Stimulated activated naive CD4-positive, alpha-beta T cell (primary cell): ENCODE measurements at places on chromosomes 4 and X.

GRCh38 chrX:152637649-152638442 is at the start of gene GABRQ:
TSS of gene GABRQ (plus strand) at chrX:152637895. CDS start at chrX:152638203, 308 bp downstream.
- no peak for DNase-seq

DNA sequence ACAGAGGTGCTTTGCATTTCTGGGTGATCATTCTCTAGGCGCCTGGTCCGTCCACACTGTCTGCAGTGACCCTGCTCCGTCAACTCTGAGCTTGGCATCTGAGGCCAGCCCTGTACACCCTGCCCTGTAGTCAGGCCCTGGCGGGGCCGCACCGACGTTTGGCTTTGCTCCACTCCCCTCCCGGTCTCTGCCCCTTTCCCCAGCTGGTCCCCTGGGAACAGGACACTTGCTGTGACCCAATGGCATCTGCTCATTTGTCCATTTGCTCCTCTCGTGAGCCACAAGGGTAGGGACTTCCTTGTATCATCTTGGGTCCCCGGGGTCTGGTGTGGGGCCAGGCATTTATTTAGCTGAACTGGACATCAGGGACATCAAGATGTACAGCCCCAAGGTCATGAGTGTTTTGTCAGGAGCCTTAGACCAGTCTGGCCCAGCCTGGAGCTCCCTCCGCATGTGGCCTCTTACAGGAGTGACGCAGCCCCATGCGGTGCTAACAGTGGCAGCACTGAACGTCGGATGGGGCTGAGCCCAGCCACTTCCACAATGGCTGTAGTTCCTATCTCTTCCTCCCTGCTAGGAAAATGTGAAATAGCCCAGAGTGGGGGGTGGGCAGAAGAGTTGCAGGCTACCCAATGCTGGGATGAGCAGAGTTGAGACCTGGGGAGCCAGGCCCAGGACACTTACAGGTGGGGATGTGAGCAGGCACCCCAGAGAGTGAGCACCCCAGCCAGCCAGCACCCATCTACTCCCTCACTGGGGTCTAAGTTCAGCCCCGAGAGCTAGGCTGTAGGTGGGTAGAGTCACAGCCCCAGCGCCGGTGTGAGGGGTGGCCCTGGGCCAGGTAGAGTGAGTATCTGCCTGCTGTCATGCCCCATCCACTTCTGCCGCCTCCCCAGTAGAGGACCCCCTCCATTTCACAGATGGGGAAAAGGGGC is 2.0 kb upstream of the SH3BP2 start:
- DNase-seq = no peak

- no peak for DNase-seq
Observed at GRCh38 chr4:5478697-5479096, 229.7 kb downstream of the EVC2 start.

- DNase-seq = no peak
Observed at GRCh38 chrX:23317799-23318724, 16.6 kb upstream of the PTCHD1 start.

DNA sequence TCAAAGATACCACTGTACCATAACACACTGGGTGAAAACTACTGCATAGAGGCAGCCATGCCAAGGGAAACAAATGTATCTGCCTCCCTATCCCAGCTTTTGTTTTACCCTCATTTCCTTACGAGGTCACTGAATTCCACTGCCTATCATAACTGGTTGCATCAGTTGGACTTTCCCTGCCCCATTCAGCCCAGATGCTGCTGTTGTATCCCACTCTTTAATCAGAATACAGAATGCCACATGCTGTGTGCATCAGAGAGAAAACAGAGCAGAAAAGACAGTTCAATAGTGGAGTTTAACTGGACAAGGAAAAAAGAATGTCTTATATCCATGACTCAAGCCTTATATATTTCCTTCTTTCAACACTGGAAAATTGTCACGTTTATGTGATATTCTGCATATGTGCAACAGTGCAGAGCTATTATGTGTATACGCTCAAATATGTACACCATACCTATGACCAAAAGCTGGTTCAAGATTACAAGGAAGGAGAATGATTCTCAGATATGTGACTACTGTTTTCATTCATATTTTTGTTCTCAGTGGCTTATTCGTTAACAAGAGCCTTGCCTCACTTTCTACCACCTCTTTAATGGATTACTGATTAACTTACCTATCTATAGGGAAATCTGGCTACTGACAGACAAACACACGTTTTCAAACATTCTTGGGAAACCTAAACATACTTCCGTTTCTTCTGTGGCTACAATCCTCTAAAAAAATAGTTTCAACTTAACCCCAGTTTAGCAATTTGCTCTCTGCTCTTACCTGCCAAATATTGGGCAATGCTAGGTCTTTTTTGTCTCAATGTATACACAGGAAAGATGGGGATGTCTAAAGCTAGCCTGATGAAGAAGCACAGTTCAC is 378.9 kb downstream of the SMARCA1 start:
- no peak for DNase-seq

DNA sequence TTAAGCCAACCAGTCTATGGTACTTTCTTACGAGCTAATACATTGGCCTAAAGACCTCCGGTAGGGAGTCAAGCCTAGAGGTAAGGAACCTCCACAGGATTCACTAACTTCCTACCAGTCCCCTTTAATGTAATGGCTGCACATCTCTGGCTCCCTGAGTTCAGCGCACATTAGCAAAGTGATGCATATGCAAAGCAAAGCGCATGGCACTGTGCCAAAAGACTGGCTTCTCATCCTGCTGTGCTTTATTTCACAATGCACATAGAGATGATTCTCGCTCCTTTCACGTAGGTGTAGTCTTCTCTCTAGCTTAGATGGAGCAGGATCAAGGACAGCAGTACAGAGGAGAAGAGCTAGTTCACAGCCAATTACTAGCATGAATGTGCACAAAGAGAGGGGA is 14.6 kb upstream of the CLTRN start:
- DNase-seq = no peak

- no peak for DNase-seq
Observed at GRCh38 chrX:153774576-153775292, 6.1 kb upstream of the SRPK3 start.

- no peak for DNase-seq
Observed at GRCh38 chr4:119281393-119281792, 40.5 kb downstream of the FABP2 start.

DNA sequence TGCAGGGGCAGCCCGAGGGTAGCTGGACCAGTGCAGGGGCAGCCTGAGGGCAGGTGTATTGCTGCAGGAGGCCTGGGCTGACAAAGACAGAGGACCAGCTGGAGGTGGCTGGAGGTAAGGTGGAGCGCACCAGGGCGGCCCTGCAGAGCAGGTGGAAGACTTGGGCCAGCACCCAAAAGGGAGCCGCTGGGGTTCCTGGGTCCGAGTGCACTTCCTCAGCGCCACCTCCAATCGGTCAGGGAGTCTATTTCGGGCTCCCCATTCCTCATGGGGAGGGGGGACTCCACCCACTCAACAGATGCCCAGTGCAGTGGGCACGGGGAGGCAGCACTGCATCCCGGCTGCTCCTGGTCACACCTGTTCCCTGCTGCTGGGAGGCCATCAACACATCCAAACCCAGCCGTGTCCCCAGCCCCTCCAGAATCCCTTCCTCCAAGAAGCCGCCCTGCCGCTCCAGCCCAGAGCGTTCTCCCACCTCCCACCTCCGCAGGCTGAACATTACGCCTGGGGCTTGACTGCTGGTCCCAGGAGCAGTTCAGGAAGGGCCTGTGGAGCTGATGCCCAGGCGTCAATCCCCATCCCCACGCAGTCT is 1.5 kb downstream of the LRPAP1 start:
- no peak for DNase-seq

- no peak for DNase-seq
Observed at GRCh38 chrX:44972132-44972531, 99.1 kb downstream of the KDM6A start.

DNA sequence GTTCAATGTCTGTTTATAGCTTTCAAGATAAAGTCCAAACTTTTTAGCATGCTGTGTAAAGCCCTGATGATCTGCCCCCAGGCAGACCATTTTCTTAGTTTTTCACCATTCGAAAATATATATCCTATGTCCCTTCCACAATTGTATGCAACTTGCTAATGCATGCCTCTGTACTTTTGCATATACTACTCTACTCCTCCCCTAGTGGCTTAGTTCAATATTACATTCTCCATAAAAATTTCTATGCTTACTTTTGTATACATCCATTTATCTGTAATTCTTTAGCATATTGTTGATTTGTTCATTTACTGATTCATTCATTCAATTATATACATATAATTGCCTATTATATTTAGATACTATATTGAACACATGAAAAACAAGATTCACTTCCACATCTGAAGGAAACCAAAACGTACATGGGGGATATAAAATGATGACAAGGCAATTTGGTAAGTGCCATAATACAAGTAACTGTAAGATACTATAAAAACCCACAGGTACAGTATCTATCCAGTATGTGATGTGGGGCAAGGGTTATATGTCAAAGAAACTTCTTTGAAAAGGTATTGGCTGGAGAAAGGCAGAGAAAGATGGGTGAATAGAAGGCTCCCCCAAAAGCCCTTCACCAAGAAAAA is 902.5 kb downstream of the FAM133A start:
- DNase-seq = no peak

DNA sequence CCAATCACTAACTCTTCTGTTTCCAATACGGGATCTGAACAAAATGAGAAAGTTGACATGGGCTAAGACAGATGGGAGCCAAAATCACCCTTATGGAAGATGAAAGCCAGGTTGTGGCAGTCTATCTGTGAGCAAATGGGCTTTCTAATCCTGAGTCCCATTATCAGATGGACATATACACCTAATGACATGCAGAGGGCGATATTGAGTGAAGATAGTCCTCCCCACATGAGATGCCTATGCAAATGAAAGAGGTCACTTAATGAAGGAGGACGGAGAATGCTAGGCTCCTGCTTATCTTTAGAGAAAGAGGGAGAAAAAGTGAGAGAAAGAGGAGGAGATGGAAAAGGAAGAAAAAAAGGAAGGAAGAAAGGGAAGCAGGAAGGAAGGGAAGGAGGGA is 547.5 kb downstream of the NLGN4X start:
- no peak for DNase-seq

GRCh38 chrX:138897621-138898492 is 186.3 kb upstream of the FGF13 start:
- DNase-seq = no peak

GRCh38 chr4:170001011-170001744 is 25.0 kb downstream of the MFAP3L start:
- no peak for DNase-seq

- no peak for DNase-seq
Observed at GRCh38 chr4:182853731-182854330, 63.4 kb downstream of the DCTD start.

- no peak for DNase-seq
Observed at GRCh38 chr4:107893171-107894137, 37.9 kb upstream of the CYP2U1 start.

DNA sequence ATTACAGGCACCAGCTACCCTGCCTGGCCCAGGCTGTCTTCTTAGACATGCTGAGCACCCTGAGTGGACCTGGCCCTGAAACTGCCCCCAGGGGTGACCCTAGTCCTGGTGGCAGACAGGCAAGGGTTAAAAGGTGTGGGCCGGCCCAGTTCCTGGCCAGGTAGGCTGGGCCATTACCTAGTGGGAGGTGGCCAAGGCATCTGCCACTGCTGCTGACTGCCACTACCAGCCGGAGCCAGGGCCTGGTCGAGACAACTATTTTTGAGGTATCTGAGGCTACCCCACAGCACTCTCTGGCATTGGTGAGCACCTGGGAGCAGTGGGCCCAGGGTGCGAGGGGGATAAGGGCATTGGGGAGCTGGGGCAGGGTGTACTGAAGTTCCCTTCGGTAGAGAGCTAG is at the start of gene CCDC120:
CCDC120 (plus strand) TSS at position 206 of the 400 bp plus-strand sequence. CDS start 3,043 bp downstream, outside the sequence.
- DNase-seq = no peak

DNA sequence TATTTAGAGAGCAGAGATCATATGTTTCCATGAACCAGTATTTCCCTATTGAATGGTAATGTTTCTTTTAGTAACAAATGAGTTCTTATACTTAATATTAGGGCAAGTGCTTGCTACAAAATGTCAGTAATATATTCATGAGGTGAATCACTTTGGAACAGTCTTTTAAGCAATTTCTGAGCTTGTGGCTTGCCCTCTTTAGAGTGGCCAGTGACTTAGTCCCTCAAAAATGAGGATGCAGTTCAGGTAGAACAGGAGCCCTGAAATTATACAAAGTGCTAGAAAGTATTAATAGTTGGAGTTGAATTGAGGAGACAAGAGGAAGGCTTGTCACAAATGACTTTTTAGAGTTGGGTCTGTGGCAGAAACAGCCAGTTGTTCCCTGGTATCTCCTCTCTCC is 53.4 kb upstream of the PITX2 start:
- DNase-seq = no peak

DNA sequence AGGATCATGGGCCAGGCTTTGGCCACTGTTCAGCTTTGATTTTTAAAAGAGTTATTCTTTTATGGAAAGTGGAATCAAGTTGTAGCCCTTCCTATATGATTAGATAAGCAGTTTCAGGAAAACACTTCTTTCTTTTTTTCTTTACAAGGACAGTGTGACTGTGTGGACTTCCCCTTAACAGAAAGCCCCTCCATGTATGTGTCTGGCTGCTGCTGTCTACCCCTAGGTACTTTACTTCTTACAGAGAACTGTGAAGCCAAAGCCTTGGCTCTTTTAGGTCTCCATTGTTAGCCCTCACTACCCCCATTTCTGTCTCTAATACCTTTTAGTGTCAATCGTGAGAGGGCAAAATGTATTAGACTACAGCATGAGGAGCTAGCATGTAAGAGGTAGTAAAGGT is 19.1 kb downstream of the VSIG1 start:
- no peak for DNase-seq

GRCh38 chr4:125198916-125199315 is 115.8 kb upstream of the FAT4 start:
- no peak for DNase-seq
